ENCODE measurements at places on chromosomes 1 and 21.

DNA sequence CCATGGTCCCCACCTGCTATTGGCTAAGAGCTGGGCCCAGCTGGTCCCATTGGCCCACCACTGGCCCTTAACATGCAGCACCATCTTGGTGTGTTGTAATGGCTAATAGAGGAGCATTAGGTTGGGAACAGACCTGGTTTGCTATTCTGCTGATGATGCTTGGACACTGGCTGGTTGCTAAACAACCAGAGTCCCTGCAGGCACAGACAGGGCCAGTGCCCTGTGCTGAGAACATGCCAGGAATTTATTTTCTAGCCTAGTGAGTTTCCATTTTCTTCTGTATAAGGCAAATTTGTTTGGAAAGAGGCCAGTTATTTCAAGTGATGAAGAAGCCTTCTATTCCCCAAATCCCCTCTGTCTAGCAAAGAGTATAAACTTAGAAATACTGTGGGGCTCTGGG lies 42.9 kb upstream of the TDRD10 start:
- no peak for DNase-seq

DNA sequence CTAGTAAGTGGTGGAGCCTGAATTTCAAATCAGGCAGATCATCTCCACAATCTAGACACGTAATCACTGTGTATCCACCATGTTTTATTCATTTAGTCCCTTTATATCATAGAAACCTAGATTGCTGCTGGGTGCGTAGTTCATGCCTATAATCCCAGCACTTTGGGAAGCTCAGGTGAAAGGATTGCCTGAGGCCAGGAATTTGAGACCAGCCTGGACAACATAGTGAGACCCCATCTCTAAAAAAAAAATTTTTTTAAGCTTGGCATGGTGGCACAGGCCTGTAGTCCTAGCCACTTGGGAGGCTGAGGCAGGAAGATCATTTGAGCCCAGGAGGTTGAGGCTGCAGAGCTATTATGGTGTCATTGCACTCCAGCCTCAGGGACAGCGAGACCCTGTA lies 10.1 kb downstream of the MED18 start:
- no peak for DNase-seq

DNA sequence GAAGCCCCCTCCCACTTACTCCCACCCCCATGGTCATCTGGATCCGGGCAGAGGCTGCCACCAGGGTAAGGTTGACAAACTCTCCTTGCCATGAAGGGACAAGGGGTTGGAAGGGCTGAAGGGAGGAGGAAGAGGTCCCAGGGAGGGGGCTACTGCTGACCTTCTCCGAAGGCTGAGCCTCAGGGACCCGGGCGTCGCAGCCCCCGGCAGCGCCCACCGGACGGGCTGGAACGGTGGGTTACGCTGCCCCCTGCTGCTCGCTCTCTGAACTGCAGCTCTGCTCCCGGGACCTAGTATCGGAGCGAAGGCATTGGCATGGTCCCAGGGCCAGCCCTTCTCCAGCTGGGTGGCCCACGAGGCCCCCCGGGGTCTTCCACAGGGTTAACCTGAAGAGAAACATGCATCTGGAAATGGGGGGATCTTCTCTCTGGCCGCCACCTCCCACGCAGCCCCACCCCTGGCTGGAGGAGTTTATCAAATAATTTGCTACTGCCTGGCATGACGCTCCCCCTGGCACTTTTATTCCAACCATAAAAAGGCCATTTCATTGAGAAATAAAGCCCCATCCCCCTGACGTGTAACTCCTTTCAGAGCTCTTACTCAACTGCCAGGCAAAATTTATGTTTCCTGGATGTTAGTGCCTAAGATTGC lies 70.4 kb upstream of the TARDBP start:
- no peak for DNase-seq

DNA sequence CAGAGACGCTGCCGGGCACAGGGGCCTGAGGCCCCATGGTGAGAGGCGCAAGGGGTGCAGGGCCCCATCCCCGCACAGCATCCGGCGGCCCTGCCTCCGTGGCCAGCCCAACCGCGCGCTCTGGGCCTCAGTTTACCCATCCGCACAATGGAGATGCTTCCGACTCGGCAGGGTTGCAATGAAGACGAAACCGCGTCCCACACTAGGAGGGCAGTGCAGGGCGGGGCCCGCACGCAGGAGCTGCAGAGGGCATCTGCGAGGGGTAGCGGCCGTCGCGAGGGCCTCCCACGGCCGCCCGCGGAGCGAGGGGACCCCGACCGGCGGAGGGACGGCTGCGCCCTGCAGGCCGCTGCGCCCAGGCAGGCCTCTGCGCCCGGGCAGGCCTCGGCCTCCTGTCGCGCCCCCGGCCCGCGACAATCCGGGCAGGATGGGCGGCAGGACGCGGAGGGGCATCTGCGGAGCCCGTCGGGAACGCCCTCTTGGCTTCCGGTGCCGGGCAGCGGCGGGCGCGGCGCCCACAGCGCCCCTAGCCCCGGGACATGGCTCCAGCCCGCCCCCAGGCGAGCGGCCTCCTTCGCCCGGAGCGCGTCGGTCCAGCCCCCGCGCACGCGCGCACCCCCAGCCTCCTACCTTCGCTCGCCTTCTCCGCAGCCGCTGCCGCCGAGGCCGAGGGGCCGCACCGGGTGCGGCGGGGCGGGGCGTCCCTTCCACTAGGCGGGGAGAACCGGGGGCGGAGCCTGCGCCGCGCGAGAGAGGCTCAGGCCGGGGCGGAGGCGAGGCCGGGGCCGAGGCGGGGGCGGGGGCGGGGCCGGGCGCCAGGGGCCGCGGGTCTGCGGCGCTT lies 15.3 kb downstream of the RNU1-1 start:
- peak; percentile 51 for DNase-seq

- DNase-seq, result no peak
These were observed 4.3 kb upstream of the TEDDM1 start for GRCh38 chr1:182404781-182405180.

GRCh38 chr1:87853576-87854351 lies 525.1 kb downstream of the LMO4 start:
- DNase-seq, result no peak

- DNase-seq, result no peak
These were observed 4.5 kb upstream of the COP1 start for GRCh38 chr1:176211396-176212165.

GRCh38 chr1:230930986-230931385 lies 47.7 kb downstream of the TTC13 start:
- DNase-seq, result no peak

DNA sequence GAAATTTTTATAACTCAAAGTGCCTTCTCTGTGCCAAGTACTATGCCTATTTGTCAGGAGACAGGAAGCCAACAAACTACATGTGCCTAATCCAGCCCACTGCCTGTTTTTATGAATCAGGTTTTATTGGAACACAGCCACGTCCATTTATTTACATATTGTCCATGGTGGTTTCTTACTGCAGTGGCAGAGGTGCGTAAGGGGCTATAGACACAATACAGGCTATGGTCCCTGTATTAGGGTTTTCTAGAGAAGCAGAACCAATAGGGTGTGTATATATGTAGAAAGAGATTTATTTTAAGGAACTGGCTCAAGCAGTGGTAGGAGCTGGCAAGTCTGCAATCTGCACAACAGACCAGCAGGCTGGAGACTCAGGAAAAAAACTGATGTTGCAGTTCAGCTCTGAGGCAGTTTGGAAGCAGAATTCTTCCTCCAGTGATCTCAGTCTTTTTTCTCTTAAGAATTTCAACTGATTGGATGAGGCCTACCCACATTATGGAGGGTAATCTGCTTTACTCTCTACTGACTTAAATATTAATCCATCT lies 15.4 kb downstream of the PPIE start:
- no peak for DNase-seq

GRCh38 chr1:208837242-208837641 lies 593.1 kb upstream of the PLXNA2 start:
- DNase-seq, result peak; percentile 72

DNA sequence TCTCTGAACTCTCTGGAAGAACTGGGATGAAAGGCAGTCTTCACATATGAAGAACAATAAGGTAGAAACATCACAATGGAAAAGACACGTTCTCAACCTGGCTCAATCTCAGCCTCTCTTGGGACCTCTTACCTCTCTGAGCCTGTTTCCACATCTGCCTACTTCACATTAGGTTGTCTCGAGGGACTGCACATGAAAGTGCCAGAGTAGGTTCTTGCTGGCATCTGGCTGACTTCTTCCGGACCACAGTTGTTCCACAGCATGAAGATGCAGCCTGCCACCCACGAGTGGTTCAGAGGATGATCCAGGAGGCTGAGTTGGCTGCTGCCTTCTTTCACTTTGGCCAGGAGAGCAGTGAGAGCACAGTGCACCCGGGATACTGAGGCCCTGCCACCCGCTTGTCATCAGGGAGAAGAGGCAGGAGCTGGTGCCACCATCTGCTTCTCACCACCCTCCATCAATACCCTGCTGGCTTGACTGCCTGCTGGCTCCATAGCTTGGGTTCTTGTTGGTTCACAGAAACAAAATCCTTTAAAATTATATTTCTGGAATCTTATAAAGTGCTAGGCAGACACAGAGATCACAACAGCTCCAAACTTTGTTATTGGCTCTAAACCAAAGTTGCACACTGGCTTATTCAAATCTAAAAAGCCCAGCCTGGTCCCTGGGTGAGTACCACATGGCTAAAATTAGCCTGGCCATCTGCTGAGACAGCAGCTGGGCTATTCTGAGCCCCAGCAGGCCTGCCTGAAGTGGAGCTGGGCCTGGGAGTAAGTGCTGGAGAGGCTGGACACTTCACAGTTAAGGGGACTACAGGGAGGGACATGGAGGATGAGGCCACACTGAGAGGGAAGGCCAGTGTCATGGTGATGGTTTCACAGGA lies 46.9 kb upstream of the LIN9 start:
- no peak for DNase-seq

GRCh38 chr1:226436855-226437491 lies 29.1 kb upstream of the PARP1 start:
- DNase-seq, result peak; percentile 72

DNA sequence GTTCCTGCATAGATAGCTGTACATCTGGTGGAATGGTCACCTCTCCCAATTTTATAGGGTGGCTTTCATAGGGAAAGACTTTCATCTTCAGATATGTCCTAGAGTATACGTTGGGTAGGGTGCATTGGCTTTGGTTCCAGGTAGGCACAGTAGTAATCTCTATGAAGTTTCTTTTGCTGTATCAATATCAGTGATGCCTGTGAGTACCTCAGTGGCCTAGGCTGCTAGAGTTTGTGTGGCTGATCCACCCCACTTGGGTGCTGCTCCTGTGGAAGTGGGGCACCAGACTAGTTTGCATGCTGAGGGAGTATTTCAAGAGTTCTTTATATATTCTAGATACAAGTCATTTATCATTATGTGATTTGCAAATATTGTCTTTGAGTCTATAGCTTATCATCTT lies 370.5 kb upstream of the VAMP3 start:
- DNase-seq, result no peak
